CD8-positive, alpha-beta T cell (primary cell): ENCODE measurements at places on chromosomes 2 and 18.

- DNase-seq = peak; percentile 65
These were observed 4.0 kb upstream of the WNT10A start for GRCh38 chr2:218876562-218877219.

DNA sequence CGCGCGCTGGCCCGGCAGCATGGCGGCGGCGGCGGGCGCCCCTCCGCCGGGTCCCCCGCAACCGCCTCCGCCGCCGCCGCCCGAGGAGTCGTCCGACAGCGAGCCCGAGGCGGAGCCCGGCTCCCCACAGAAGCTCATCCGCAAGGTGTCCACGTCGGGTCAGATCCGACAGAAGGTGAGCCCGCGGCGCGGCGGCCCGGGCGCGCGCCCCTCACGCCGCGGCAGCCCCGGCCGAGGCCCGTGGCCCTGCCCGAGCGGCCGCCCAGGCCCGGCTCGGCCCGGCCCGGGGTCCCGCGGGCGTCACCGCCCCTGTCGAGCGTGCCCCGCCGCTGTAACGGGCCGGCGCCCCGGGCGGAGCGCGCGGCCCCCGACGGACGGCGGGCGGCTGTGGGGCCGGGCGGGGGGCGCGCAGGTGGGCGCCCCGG lies 218 bp downstream of the DGKD start:
- no peak for DNase-seq

DNA sequence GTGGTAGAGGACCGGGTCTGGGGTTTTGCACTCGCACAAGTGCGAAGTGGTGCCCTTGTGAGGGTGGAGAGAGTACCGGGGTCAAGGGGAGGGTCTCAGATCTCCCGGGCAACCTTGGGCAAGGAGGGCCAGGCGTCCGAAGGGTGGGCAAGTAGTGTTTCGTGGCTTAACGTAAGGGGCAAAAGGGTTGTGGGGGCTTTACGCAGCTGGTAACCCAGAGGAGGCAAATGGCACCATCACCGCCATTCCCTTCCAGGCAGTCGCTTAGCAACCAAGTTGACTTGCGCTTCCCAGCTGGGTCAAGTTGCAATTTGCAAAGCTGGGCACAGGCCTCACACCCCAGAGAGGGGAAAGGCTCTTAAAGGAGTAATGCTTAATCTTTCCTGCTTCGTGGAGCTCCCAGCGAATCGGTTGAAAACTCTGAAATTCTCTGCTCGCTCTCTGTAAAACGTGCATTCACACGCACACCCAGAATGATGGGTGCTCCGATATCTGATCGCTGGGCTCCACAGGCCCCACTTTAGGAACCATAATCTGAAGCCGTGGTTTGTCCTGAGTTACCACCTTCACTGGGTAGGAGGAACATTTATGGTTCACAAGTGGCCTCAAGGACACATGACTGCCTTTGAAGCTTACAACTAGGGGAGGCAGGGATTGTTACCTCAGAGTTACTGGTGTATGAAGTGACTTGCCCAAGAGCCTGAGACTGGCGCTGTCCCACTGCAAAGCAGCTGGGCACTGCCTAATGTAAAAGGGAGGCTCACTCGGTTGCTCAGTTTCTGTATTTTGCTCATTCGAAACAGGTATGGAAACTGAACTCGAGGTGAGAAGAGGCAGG lies 127.9 kb downstream of the UXS1 start:
- DNase-seq = no peak

DNA sequence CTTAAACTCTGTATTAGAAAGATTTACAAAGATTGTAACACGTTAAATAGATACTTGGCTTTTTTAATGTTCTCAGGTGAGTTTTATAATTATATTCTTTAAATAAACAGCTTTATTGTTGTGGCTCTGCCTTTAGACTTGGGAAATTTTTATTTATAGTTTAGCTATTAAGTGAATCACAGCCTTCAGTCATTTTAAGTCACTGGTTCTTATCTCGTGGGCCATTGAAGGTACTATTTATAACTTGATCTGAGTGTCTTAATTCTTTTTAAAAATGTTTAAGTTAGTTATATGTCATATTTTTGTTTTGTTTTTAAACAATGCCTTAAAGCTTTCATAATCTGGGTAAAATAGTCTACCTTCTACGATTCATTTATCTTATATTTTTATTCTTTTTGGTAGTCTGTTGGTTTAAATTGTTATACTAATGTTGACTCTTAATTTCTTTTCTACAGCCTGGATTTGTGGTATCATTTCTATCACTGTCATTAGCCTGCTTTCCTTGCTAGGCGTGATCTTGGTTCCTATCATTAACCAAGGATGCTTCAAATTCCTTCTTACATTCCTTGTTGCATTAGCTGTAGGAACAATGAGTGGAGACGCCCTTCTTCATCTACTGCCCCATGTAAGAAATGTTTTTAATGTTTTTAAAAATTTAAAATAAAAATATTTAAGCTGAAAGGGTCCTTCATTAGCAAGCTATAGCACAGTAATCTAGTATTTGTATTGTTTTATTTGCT lies 49.3 kb downstream of the SLC39A10 start:
- no peak for DNase-seq

GRCh38 chr2:45647356-45647755 lies 4.1 kb upstream of the PRKCE start:
- no peak for DNase-seq

DNA sequence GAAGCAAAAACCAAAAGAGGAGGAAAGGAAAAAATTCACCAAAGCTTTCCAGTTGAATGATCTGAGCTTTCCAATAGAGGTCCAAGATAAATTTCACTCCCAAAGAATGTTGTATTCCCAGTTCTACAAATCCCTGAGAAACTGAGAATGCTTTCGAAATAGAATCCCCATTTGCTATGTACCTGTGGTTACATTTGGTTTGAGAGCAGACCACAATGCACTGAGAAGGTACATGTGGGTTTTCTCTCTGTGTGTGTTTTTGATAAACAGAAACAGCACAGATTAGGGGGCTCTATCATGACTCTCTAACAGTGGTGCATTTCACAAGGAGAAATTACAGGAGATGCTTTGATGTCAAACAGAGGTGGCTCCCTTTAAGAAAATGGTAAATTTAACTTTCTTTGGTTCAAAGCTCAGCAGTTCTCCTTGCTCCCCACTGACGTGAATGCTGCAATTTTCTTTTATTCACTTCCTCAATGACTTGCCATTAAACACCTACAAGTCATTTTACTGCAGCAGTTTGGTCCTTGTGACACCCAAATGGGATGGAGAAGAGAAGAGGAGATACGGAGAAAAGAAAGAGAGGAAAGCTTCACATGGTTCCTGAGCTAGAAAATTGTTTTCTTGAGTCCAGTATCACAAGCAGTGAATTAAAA lies 108.7 kb downstream of the EPHA4 start:
- DNase-seq = peak; percentile 37

GRCh38 chr2:113268621-113269360 lies 9.9 kb downstream of the PAX8 start:
- DNase-seq = no peak

DNA sequence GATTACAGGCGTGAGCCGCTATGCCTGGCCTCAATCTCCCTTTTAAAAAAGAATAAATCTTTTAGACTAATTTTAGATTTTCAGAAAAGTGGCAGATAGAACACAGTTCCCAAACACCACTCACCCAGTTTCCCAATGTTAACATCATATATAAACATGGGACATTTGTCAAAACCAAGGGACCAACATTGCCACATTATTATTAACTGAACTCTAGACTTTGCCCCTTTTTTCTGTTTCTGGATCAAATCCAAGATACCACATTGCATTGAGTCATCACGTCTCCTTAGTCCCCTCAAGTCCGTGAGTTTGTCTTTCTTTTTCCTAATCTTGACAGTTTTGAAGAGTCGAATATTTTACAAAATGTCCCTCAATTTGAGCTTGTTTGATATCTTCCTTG lies 2.4 kb downstream of the C2orf42 start:
- no peak for DNase-seq

- no peak for DNase-seq
These were observed 65.8 kb upstream of the EDAR start for GRCh38 chr2:109054865-109055264.

DNA sequence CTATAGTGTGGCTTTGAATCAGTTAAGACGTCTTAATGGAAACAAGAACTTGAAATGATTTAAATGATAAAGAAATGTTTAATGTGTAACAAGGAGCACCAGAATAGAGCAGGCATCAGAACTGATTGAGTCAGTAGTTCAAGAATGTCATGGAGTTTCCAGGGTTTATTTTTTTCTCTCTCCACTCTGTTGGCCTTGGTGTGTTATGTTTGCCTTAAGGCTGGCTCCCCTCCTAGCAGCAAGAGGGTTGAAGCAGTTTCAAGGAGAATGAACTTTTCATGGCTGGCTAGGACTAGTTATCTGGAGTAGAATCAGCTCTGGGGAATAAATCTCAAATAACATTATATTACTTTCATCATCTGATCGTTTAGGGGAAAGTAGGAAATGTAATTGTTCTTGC lies 13.4 kb upstream of the GLS start:
- DNase-seq = no peak

GRCh38 chr2:173898178-173898668 lies 67.0 kb downstream of the SP3 start:
- DNase-seq = no peak

- DNase-seq = no peak
These were observed 93.2 kb downstream of the CABYR start for GRCh38 chr18:24231773-24232735.

DNA sequence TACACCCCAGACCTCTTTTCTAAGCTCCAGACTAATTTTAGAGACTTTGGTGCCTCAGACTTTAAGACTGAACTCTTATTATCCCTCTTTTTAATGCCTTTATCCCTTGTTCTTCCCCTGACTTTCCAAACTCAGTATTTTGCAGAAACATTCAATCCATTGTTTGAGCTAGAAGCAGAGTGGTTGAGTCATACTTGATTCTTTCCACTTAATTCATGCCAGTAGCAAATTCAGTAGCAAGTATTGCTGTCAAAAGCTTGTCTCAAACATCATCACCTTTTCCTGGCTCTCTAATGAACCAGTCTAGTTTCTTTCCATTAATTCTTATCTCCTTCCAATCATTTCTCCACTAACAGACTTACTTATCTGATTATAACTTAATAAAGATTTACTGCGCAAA lies 699.7 kb upstream of the ZNF804A start:
- DNase-seq = no peak

DNA sequence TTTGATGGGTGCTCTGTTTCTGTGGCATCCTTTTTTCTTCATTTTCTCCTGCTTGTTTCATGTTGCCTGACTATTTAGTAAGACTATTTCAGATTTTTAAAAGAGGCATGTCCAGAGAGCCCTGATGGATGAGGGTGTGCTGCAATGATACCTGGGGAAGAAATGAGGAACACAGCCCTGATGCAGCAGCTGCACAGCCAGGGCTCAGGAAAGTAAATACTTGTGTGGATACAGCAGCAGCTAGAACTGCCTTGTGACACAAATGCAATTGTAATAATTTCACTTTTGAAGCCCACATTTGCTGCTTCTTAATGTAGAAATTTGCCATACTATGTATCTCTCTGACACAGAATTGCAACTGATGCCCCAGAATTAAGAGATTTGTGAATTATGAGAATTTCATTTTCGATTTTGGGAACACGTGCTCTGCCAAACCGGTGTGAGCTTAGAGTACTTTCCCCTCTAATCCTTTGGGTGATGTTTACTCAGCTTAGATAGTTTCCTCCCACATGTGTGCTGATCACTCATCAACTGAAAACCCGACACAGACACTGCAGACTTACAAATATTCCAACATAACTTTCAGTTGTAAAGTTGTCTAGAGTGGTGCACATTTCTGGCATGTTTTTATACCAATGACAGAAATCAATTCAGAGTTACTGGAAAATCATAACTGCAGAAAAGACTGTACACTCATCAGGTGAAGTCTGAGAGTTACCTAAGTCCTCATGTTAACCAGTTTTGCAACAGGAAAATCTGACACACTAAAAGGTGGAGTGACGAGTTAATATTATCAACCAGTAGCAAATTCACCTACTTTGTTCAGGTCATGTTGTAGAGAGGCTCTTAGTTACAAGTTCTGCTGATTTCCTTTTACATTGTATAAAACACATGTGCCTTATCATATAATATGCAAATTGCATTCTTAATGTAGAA lies 383.4 kb downstream of the CBLN2 start:
- DNase-seq = no peak

DNA sequence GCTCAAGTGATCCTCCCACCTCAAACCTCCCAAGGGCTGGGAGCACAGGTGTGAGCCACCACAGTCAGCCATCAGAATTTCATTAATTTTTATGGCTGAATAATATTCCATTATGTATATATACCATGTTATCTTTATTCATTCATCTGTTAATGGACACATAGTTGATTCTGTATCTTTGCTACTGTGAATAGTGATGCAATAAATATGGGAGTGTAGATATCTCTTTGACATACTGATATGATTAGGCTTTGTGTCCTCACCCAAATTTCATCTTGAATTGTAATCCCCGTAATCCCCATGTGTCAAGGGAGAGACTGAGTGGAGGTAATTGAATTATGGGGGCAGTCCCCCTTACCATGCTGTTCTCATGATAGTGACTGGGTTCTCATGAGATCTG lies 38.2 kb upstream of the REEP1 start:
- DNase-seq = no peak

DNA sequence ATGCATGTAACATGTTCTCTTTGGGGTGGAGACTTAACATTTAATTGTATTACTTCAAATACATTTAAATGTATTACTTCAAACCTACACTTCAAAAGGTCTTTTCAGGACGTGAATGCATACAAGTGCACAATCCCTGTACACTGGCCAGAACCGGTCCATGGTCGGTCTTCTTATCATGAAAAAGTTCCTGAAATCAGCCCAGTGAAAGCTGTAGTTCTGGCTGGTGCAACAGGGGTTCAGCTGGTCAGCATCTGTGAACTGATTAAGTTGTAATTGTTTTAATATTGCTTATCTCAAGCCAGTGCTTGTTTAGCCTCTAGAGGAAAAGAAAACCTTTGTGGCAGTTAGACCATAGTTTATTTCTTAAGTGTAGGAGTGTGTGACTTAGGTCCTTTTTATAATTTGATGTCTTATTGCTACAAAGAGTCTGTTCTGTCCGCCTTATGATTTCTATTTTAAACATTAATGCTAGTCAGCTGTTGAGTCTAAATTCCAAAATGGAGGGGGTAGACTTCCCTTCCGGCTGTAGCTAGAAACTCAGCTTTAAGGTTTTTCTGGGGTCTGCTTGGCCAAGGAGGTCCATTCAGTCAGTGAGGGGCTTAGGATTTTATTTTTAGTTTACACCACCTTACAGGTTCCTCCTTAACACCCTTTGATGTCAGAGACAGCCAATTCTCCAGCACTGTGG lies 768 bp upstream of the CYBRD1 start:
- no peak for DNase-seq

DNA sequence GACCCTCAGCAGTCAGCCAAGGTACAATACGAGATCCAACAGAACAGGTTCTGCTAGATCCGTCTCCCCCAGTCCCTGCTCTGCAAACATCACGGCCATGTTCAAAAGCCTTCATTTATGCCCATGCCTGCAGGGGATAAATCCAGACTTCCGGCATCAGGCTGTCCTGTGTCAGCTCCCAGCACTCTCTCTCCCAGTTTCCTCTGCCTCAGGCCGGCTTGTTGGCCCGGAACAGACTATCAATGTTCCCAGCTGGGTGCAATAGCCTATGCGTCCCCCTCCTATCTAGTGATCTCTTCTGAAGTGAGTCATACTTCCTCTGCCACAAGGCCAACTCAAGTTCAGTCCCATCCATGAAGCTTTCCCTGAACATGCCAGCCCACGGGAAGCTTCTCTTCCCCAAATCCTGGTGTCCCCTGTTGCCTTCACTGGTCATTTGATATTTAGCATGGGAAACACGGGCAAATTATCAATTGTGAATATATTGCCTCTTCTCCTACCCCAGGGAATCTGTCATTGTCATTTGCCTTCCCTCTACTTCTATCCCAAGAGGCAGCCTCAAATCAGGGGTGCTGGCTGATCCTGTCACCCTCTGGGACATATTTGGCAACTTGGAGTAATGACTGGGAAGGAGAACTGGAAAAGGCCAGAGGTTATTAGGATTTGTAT lies 51.1 kb downstream of the CAPN13 start:
- DNase-seq = no peak

- no peak for DNase-seq
These were observed 22.4 kb downstream of the TEX51 start for GRCh38 chr2:126921066-126921465.
